Endodermal cell (in vitro differentiated cells): ENCODE measurements at places on chromosomes 3 and 15. TPM values are rescaled to one million over a fixed set of nuclear protein-coding genes. Genes with fewer than 3 reads are reported as not detected.

- no peak for DNase-seq
- H3K4me1 ChIP-seq = no peaks in the 10 kb centered on the region
These were observed 9.9 kb upstream of the MAP4 start for GRCh38 chr3:48026098-48026497.

- H3K27me3 ChIP-seq = no peaks in the 10 kb centered on the region
- no peak overlapping the region for H3K27ac ChIP-seq
- H3K4me1 ChIP-seq = no peaks in the 10 kb centered on the region
- H3K4me3 ChIP-seq = no peak overlapping the region
- peak; percentile 29 for DNase-seq
- no peaks in the 10 kb centered on the region for H3K36me3 ChIP-seq
These were observed 424.0 kb downstream of the MCTP2 start for GRCh38 chr15:94655249-94655880.

DNA sequence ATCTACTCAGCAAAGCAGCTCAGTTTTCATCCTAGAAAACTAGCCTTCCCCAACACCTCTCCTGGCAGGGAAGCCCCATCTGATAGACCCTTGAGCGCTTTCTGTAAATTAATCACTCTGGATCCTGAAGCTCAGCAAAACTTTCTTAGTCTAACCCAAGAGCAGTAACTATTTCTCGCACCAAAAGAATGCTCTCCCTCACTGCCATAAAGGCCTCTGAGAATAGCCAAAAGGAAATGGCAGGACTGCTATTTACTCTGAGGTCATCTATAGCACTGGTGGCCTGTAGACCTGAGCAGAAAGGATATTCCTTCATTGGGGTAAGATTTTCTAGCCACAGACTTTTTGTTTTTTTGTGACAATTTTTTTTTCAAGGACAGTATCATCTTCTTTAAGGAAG is 345.8 kb upstream of the ADAMTS9 start:
- H3K36me3 ChIP-seq = no peaks in the 10 kb centered on the region
- H3K27ac ChIP-seq = no peak overlapping the region
- no peak for DNase-seq
- H3K27me3 ChIP-seq = no peaks in the 10 kb centered on the region

DNA sequence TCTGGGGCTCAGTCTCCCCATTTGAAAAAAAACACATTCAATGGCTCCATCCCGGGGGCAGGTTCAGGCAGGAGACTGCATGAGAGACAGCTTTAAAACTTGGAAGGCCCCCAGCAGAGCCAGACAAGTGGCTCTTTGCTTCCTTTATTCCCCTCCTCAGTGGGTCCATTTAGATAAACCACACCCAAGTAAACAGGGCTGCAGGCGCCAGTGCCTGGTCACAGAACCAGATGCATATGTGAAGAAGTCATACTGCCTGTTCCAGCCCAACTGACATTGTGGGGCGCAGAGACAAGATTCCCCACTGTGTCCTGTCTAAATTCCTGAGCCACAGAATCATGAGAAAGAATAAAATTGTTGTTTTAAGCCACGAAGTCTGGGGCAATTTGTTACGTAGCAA is 9.0 kb downstream of the FBN1 start:
- H3K36me3 ChIP-seq = no peaks in the 10 kb centered on the region
- no peak overlapping the region for H3K4me3 ChIP-seq
- H3K27ac ChIP-seq = no peak overlapping the region
- no peaks in the 10 kb centered on the region for H3K27me3 ChIP-seq
- DNase-seq = no peak

DNA sequence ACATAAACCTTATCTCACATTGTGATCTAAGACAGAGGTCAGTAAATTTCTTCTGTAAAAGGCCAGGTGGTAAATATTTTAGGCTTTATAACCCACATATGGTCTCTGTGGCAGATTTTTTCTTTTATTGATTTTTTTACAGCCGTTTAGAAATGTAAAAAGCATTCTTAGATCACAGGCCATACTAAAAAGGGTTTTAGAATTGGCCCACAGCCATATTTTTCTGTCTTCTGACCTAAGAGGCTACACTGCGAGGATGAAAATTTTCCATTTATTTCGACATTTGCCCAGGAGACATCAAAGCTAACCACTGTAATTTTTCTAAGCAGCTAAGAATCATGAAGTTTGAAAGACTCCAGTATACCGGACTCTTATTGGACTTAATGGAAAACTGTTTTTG is 377.2 kb upstream of the SGO1 start:
- H3K36me3 ChIP-seq = no peaks in the 10 kb centered on the region
- H3K27ac ChIP-seq = no peak overlapping the region
- no peaks in the 10 kb centered on the region for H3K4me1 ChIP-seq
- no peak overlapping the region for H3K4me3 ChIP-seq
- H3K27me3 ChIP-seq = no peaks in the 10 kb centered on the region

GRCh38 chr3:43919029-43919428 is 228.3 kb downstream of the ABHD5 start:
- no peaks in the 10 kb centered on the region for H3K36me3 ChIP-seq
- no peak overlapping the region for H3K4me3 ChIP-seq
- H3K27me3 ChIP-seq = no peaks in the 10 kb centered on the region
- H3K27ac ChIP-seq = no peak overlapping the region
- no peaks in the 10 kb centered on the region for H3K4me1 ChIP-seq

TRIM69 gene
- total RNA-seq = 8.8 to 13.6 TPM (median 13.1 TPM) in 3 replicates

SPSB4 gene
- total RNA-seq = 8.2 and 8.6 TPM in 2 replicates

DNA sequence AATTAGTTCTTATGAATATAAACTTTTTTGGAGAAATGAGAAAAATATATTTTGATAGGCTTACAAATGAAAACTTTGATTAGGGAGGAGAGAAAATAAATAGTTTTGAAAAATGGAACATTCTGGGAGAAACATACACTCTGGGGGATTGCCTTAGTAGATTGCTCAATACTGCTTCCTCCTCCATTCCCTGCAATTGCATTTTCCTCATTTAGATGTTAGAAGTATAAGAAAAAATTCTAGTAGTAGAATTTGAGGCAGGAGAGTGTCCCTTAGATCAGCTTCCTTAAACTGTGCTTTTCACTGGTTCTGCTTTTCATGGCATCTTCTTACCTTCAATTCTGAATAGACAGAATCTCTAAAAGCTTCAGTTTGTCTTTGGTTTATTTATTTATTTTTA is 46.2 kb upstream of the CTDSPL2 start:
- H3K4me1 ChIP-seq = no peaks in the 10 kb centered on the region
- H3K27ac ChIP-seq = no peak overlapping the region
- no peak overlapping the region for H3K4me3 ChIP-seq
- peaks cover 19% of the 10 kb centered on the region for H3K36me3 ChIP-seq
- DNase-seq = no peak

HGD gene
- not detected in 2 replicates for total RNA-seq

STAC gene
- total RNA-seq = 1.2 and 1.5 TPM in 2 replicates

DNA sequence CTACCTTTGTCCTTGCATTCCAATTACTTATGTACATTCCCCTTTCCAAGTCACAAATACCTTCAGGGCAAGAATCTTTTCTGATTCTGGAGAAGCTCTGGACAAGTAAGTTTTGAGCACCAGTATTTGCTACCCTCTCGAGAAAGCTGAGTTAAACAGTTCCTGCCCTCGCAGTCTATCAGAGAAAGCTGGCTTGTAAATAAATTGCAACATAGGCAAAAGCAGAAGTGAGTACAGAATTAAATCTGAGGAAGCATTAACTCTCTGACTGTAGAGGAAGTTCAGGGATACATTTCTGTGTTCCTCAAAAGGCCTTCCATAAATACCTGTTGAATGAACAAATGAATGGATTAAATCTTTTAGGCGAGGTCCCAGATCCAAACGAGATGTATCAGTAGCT is 1.2 kb downstream of the OSBPL11 start:
- no peaks in the 10 kb centered on the region for H3K4me1 ChIP-seq
- H3K36me3 ChIP-seq = no peaks in the 10 kb centered on the region
- H3K27ac ChIP-seq = no peak overlapping the region
- no peaks in the 10 kb centered on the region for H3K27me3 ChIP-seq

CADPS gene
- 10.4 to 11.7 TPM (median 11.6 TPM) in 3 replicates for total RNA-seq

DGKG gene
- 0.70 and 0.86 TPM in 2 replicates for total RNA-seq

DNA sequence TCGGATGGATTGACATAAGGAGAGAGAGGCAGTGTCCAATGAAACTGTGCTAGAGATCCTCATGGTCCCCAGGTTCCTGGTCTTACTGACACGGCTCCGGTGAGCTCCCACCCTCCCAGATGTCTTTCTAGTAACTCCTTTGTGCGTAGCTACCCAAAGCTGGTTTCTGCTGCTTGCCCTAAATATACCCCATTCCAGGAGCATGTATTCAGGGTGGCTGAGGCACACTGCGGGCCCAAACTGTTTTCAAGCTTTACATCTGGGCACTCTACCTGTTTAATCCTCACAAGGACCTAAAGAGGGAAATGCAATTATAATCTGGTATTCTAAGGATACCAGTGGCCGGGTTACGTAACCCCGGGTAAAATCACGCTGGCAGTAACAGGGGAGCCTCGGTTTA is 161.2 kb upstream of the NSMCE3 start:
- H3K4me1 ChIP-seq = no peaks in the 10 kb centered on the region
- H3K4me3 ChIP-seq = no peak overlapping the region
- H3K27ac ChIP-seq = no peak overlapping the region
- DNase-seq = no peak
- no peaks in the 10 kb centered on the region for H3K27me3 ChIP-seq

DNA sequence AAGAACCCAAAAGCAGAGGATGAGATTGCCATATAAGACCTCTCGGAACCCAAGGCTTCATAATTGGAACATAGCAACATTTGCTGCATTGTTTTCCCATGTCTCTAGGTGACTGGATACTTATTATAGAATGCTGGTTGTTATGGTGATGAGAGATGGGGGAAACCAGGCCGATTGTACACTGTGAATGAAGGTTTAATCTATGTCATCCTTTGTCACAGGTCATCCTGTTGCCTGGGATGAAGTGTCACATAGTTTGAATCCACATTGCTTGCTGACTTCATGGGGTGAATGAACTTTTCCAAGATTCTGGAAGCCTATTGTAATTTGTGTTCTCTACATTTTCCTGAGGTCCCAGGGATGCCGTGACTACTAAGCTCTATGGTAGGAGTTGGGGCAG is 41.8 kb downstream of the CLEC3B start:
- no peak for DNase-seq
- H3K4me1 ChIP-seq = no peaks in the 10 kb centered on the region
- H3K27ac ChIP-seq = no peak overlapping the region
- H3K4me3 ChIP-seq = no peak overlapping the region
- no peaks in the 10 kb centered on the region for H3K27me3 ChIP-seq

DNA sequence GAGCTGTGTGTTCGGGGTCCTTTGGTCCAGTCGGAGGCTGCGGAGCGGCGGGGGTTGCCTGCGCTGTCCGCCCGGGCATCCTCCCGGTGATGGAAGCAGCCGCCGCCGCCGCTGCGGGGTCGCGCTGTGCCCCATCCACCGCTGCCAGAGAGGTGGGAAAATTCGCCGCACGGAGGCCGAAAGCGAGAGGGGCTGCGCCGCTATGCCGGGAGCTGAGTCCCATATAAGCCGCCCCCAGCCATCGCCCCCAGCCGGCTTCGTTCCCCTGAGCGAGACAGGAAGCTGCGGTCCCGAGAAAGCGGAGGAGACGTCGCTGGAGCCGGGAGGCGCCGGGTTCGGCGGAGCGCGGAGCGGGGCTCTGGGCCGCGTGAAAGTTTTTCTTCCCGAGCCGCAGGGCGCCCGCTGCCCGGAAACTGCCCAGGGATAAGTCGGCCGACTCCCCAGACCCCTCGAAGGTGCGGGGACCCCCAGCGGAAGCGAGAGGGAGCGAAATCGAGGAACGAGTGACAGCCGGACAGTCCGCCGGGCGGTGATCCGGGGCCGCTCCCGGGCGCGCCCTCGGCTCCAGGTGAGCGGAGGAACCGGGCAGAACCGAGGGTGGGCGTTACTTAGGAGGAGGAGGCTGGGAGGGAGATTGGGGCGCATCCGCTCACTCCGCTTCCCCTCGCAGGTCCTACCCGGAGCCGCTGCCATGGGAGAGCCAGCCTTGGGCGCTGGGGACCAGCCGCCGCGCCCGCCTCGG is 574 bp downstream of the CHST2 start:
- peaks cover 27% of the 10 kb centered on the region for H3K27me3 ChIP-seq
- peak; percentile 78 for DNase-seq
- no peaks in the 10 kb centered on the region for H3K4me1 ChIP-seq
- H3K4me3 ChIP-seq = peak overlapping the region; percentile 79
- no peak overlapping the region for H3K27ac ChIP-seq
- no peaks in the 10 kb centered on the region for H3K36me3 ChIP-seq

BUB1B gene
- 58.6 and 74.0 TPM in 2 replicates for total RNA-seq

KNL1 gene
- 17.6 and 17.7 TPM in 2 replicates for total RNA-seq

GRCh38 chr3:133474251-133474801 is 74.5 kb downstream of the BFSP2 start:
- H3K4me1 ChIP-seq = peaks cover 4% of the 10 kb centered on the region
- no peak for DNase-seq
- no peaks in the 10 kb centered on the region for H3K36me3 ChIP-seq
- H3K27ac ChIP-seq = peak overlapping the region; percentile 59
- H3K27me3 ChIP-seq = no peaks in the 10 kb centered on the region

DNA sequence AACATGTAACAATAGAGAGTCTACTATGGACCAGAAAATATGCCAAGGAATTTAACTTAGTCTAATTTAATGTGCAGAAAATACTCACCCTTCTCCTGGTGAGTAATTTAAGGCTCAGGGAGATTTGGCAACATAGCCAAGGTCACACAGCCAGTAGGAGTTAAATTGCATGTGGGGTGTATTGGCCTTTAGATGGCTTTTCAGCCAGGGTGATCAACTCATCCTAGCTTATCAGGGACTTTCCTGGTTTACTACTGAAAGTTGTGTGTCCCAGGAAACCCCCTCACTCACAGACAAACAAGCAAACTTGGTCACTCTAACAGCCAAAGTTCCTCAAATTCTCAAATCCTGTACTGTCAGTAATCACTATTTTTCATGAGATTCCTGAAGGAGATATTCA is 2.6 kb upstream of the SLC9A9 start:
- no peaks in the 10 kb centered on the region for H3K36me3 ChIP-seq
- no peak for DNase-seq
- no peak overlapping the region for H3K4me3 ChIP-seq
- no peaks in the 10 kb centered on the region for H3K27me3 ChIP-seq

TRH gene
- total RNA-seq = 0.22 to 0.68 TPM in 2 of 3 replicates, not detected in the other

CA12 gene
- total RNA-seq = 1.6 and 2.1 TPM in 2 replicates

- H3K27ac ChIP-seq = no peak overlapping the region
- H3K27me3 ChIP-seq = peaks cover 28% of the 10 kb centered on the region
- H3K4me1 ChIP-seq = no peaks in the 10 kb centered on the region
- no peak overlapping the region for H3K4me3 ChIP-seq
These were observed 2.5 kb downstream of the THSD4 start for GRCh38 chr15:71117714-71118305.

SEC22A gene
- 16.4 and 19.5 TPM in 2 replicates for total RNA-seq
